ENCODE measurements at places on chromosomes 4 and X.

GRCh38 chr4:16031546-16032395 lies 52.1 kb downstream of the PROM1 start:
- no peak overlapping the region for H3K4me3 ChIP-seq
- H3K4me1 ChIP-seq, result no peaks in the 10 kb centered on the region
- H3K36me3 ChIP-seq, result no peaks in the 10 kb centered on the region
- DNase-seq, result no peak
- H3K27ac ChIP-seq, result no peak overlapping the region

GRCh38 chr4:59818656-59819055 lies 1381.5 kb upstream of the ADGRL3 start:
- H3K27me3 ChIP-seq, result no peaks in the 10 kb centered on the region
- H3K36me3 ChIP-seq, result no peaks in the 10 kb centered on the region
- H3K4me1 ChIP-seq, result peaks cover 3% of the 10 kb centered on the region
- H3K27ac ChIP-seq, result peak overlapping the region; percentile 75
- no peak for DNase-seq

DNA sequence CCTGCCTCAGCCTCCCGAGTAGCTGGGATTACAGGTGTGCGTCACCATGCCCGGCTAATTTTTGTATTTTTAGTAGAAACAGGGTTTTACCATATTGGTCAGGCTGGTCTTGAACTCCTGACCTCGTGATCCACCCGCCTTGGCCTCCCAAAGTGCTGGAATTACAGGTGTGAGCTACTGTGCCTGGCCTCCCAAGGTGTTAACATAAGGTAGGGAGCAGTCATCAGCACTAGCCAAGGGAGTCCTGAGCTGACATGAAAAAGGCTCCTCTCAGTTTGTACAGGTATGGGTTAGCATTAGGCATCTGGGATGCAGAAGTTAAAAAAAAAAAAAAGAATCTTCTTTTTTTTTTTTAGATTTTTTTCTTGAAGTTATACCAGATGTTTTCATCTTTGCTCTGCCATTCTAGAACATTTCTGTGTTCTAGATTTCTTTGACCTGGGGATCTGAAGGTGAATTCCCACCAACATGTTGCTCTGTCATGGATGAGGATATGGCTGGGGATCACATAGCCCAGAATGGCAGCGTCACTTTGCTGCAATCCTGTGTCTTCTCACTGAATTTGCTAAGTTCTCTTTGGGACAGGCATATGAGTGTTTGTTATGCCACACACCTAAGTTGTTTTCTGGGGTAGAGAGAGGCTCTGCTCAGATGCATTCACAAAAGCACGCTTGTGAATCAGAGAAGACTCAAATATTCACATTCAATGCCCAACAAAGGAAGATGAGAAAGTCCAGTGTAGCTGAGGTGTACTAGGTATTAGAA lies 24.4 kb upstream of the PLA2G12A start:
- peak; percentile 22 for DNase-seq
- H3K27ac ChIP-seq, result peak overlapping the region; percentile 31
- H3K4me1 ChIP-seq, result no peaks in the 10 kb centered on the region
- no peaks in the 10 kb centered on the region for H3K36me3 ChIP-seq
- H3K4me3 ChIP-seq, result no peak overlapping the region

DNA sequence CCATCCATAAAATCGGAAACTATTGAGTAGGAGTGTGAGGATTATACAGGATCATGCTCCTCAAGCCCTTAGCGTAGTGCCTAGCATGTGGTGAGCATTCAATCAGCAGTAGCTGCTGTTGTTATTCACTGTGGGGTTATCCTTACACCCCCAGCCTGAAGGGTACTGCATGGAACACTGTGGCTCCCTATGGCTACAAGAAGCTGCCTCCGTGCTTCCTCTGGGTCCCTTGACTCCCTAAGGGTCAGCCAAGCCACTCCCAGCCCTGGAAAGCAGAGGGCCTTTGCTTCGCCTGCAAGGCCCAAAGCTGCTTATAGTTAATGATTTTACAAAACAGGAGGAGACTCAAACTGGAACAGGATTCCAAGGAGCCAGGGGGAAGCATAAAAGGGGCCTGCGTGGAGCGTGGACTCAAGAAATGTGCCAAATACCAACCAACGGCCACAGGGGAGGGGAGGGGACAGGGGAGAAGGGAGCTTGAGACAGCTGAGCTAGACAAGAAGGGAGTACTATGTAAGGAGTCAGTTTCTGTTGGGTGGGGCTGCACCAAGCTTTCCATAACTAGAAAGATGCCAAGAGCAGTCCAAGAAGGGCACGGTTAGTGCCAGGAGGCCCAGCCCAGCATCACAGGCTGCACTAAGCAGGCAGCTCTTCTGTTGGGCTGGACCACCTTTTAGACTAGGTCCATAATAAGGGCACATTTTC lies 15.9 kb downstream of the SEPTIN6 start:
- no peaks in the 10 kb centered on the region for H3K27me3 ChIP-seq
- H3K4me3 ChIP-seq, result peak overlapping the region; percentile 77
- H3K36me3 ChIP-seq, result peaks cover 31% of the 10 kb centered on the region
- peak overlapping the region; percentile 100 for H3K27ac ChIP-seq

DNA sequence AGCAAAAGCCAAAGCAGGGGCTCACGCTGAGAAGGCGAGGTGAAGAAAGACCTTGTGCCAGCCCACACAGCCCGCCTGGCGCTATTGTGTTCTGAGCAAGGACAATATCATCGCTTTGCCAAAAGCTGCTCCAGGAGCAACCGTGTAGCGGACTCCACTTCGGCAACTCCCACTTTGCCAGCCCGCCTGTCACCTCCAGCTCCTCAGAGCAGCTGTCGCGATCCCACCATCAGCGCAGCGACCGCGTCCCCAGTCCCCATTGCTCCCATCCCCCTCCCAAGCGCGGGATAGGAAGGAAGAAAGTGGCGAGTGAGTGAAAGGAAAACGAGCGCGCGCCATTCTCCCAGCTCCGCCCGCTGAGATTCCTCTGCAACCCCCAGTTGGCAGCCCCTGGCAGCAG lies 759 bp downstream of the ZC4H2 start:
- DNase-seq, result peak; percentile 42
- H3K27ac ChIP-seq, result peak overlapping the region; percentile 85
- H3K4me3 ChIP-seq, result peak overlapping the region; percentile 88

GRCh38 chrX:150155436-150156035 lies 207.6 kb upstream of the MAMLD1 start:
- H3K36me3 ChIP-seq, result no peaks in the 10 kb centered on the region
- no peak overlapping the region for H3K4me3 ChIP-seq
- no peaks in the 10 kb centered on the region for H3K4me1 ChIP-seq
- DNase-seq, result no peak
- no peak overlapping the region for H3K27ac ChIP-seq
- no peaks in the 10 kb centered on the region for H3K27me3 ChIP-seq

GRCh38 chr4:17326756-17327155 lies 185.1 kb downstream of the QDPR start:
- H3K4me1 ChIP-seq, result peaks cover 9% of the 10 kb centered on the region
- no peak for DNase-seq
- H3K4me3 ChIP-seq, result no peak overlapping the region
- H3K36me3 ChIP-seq, result no peaks in the 10 kb centered on the region

GRCh38 chr4:1495416-1496115 lies 89.3 kb upstream of the NKX1-1 start:
- no peak overlapping the region for H3K4me3 ChIP-seq
- H3K27me3 ChIP-seq, result no peaks in the 10 kb centered on the region
- H3K27ac ChIP-seq, result no peak overlapping the region
- no peaks in the 10 kb centered on the region for H3K36me3 ChIP-seq
- no peaks in the 10 kb centered on the region for H3K4me1 ChIP-seq
- no peak for DNase-seq

GRCh38 chr4:144787365-144788258 lies 141.7 kb downstream of the HHIP start:
- H3K4me3 ChIP-seq, result no peak overlapping the region
- H3K27me3 ChIP-seq, result no peaks in the 10 kb centered on the region
- no peak overlapping the region for H3K27ac ChIP-seq
- no peaks in the 10 kb centered on the region for H3K4me1 ChIP-seq

- peak overlapping the region; percentile 59 for H3K27ac ChIP-seq
- no peaks in the 10 kb centered on the region for H3K27me3 ChIP-seq
- H3K4me3 ChIP-seq, result peak overlapping the region; percentile 0
- no peaks in the 10 kb centered on the region for H3K36me3 ChIP-seq
- peaks cover 49% of the 10 kb centered on the region for H3K4me1 ChIP-seq
These were observed 3.0 kb downstream of the IL21 start for GRCh38 chr4:122617597-122618593.

- H3K27me3 ChIP-seq, result peaks cover 16% of the 10 kb centered on the region
- H3K36me3 ChIP-seq, result no peaks in the 10 kb centered on the region
- no peak overlapping the region for H3K4me3 ChIP-seq
- no peak overlapping the region for H3K27ac ChIP-seq
These were observed 65.3 kb downstream of the EGF start for GRCh38 chr4:109977854-109978501.

- H3K36me3 ChIP-seq, result no peaks in the 10 kb centered on the region
- H3K4me3 ChIP-seq, result no peak overlapping the region
- peaks cover 15% of the 10 kb centered on the region for H3K4me1 ChIP-seq
- no peak overlapping the region for H3K27ac ChIP-seq
- H3K27me3 ChIP-seq, result peaks cover 45% of the 10 kb centered on the region
These were observed 722 bp downstream of the FGF16 start for GRCh38 chrX:77447653-77448569.

DNA sequence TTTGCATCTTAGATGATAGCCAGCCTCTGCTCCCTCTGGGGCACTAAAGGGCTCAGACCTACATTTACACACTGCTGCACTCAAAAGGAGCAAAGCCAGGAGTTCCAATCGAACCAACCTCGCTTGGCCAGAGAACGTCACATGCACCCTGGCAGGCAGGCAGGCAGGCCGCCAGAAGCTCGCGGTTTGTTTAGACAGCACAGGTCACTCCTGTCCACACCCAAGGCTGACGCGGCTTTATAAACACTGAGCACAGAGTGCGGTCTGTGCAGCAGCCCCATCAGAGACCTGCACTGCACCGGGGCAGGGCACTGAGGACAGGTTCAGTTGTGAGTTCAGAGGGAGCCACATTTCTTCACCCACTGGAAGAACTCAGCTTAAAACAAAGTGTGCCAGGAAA lies 143.9 kb downstream of the BCOR start:
- H3K27ac ChIP-seq, result no peak overlapping the region
- no peak overlapping the region for H3K4me3 ChIP-seq
- H3K36me3 ChIP-seq, result no peaks in the 10 kb centered on the region
- no peaks in the 10 kb centered on the region for H3K27me3 ChIP-seq
- no peak for DNase-seq
- peaks cover 13% of the 10 kb centered on the region for H3K4me1 ChIP-seq

GRCh38 chr4:25321703-25322102 lies 9.1 kb downstream of the ZCCHC4 start:
- H3K4me3 ChIP-seq, result no peak overlapping the region
- peak overlapping the region; percentile 11 for H3K27ac ChIP-seq
- DNase-seq, result no peak

DNA sequence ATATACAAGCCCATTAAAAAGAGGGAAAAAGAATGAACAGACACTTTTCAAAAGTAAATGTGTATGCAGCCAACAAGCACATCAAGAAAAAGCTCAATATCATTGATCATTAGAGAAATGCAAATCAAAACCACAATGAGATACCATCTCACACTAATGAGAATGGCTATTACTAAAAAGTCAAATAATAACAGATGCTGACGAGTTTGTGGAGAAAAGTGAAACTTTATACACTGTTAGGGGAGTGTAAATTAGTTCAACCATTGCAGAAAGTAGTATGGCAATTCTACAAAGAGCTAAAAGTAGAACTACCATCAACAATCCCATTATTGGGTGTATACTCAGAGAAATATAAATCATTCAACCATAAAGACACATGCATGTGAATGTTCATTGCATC lies 203.0 kb downstream of the ARAP2 start:
- no peak for DNase-seq
- no peak overlapping the region for H3K27ac ChIP-seq
- no peaks in the 10 kb centered on the region for H3K36me3 ChIP-seq
- no peak overlapping the region for H3K4me3 ChIP-seq
- H3K4me1 ChIP-seq, result no peaks in the 10 kb centered on the region

GRCh38 chr4:93480452-93480851 lies 348.1 kb upstream of the ATOH1 start:
- no peak for DNase-seq
- no peak overlapping the region for H3K27ac ChIP-seq
- H3K4me3 ChIP-seq, result no peak overlapping the region
- H3K36me3 ChIP-seq, result no peaks in the 10 kb centered on the region

GRCh38 chrX:100931925-100932285 lies 3.2 kb upstream of the XKRX start:
- H3K36me3 ChIP-seq, result no peaks in the 10 kb centered on the region
- H3K4me3 ChIP-seq, result no peak overlapping the region

GRCh38 chrX:116272861-116273260 lies 102.3 kb downstream of the AGTR2 start:
- H3K36me3 ChIP-seq, result no peaks in the 10 kb centered on the region
- H3K27me3 ChIP-seq, result no peaks in the 10 kb centered on the region
- no peaks in the 10 kb centered on the region for H3K4me1 ChIP-seq
- no peak overlapping the region for H3K27ac ChIP-seq
- DNase-seq, result no peak

- H3K4me1 ChIP-seq, result no peaks in the 10 kb centered on the region
- H3K27ac ChIP-seq, result no peak overlapping the region
- H3K36me3 ChIP-seq, result no peaks in the 10 kb centered on the region
- no peak for DNase-seq
- H3K27me3 ChIP-seq, result peaks cover 7% of the 10 kb centered on the region
These were observed 97.7 kb downstream of the ANXA5 start for GRCh38 chr4:121599049-121599448.

GRCh38 chr4:808860-809570 lies 16.9 kb downstream of the CPLX1 start:
- DNase-seq, result no peak
- no peak overlapping the region for H3K4me3 ChIP-seq
- H3K4me1 ChIP-seq, result no peaks in the 10 kb centered on the region
- H3K27me3 ChIP-seq, result peaks cover 56% of the 10 kb centered on the region
- peak overlapping the region; percentile 38 for H3K27ac ChIP-seq
- no peaks in the 10 kb centered on the region for H3K36me3 ChIP-seq

- H3K4me1 ChIP-seq, result peaks cover 47% of the 10 kb centered on the region
- peak; percentile 48 for DNase-seq
- peaks cover 6% of the 10 kb centered on the region for H3K36me3 ChIP-seq
- H3K27ac ChIP-seq, result peak overlapping the region; percentile 94
- H3K27me3 ChIP-seq, result peaks cover 31% of the 10 kb centered on the region
These were observed 646 bp downstream of the TIGD4 start for GRCh38 chr4:152778656-152779512.

DNA sequence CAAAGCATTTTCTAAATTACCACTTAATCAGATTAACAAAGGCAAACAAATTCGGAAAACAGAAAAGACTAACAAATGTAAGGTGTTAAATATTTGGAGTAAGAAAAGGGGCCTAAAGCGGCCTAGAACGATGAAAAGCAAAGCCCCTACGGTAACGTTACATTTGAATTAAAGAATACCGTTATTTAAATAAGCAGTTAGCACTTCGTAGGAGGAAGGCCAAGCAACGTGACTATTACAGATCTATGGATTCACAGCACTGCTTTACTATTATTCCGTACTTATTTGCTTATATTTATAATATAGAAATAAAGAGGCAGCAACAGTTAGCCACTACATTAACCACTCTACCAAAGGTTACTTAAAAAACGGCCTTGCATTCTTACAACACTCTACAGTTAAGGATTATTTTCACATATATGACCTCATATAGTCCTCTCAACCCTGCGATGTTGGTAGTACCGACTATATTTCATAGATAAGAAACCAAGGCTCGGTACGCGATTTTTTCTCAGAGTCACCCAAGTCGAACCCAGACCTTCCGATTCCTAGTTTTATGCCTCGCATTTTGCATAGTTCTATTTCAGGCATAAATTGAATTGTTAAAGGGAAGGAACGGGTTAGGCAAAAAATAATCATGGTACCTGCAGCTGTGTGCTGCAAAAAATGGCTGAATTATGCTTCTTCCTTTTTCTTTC lies 2.9 kb downstream of the KLHL15 start:
- H3K27me3 ChIP-seq, result no peaks in the 10 kb centered on the region
- peaks cover 16% of the 10 kb centered on the region for H3K36me3 ChIP-seq
- H3K4me3 ChIP-seq, result peak overlapping the region; percentile 85
- H3K27ac ChIP-seq, result peak overlapping the region; percentile 94
- no peak for DNase-seq

All from activated naive CD4-positive, alpha-beta T cell treated with anti-CD3 and anti-CD28 coated beads, Interleukin-2, amount 10 ng/mL, durations not matched to agents 7 days and 5 days (primary cell).